ELF-1 (cell line): ENCODE measurements at places on chromosomes 7 and 10.

DNA sequence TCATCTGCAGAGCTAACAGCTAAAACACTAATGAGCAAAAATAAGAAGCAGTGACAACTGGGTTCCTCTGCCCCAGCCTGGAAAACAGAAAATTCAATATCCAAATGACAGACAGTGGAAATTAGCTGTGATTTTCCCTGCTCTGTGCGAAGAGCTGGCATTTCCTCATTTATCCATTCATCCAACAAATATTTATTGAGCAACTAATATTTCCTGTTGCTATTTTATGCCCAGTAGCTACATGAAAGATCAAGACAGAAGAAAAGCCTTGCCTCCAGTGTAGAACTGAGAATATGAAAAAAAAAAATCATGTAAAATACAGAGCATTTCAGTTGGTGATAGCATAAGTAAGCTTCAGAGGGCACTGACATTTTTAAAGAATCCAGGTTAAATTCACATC lies 140.9 kb downstream of the ABCA13 start:
- no peak for DNase-seq

- DNase-seq = no peak
Observed at GRCh38 chr10:59075576-59075975, 100.9 kb upstream of the PHYHIPL start.

GRCh38 chr7:85508642-85509410 lies 322.0 kb upstream of the SEMA3D start:
- DNase-seq = no peak

DNA sequence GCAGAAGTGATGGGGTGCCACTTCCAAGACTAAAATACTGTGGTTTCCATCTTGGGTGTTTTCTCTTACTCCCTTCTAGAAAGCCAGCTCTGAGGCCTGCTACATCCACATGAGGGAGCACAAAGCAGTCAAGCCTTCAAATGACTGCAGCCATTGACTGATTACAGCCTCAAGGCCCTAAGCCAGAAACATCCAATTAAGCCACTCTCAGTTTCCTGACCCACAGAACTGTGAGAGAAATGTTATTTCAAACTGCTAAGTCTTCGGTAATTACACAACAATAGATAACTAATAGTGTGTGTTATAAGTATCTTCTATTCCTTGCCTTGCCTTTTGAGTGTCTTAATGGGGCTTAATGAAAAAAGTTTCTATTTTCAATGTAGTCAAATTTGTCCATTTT lies 24.8 kb downstream of the BRAF start:
- peak; percentile 64 for DNase-seq

DNA sequence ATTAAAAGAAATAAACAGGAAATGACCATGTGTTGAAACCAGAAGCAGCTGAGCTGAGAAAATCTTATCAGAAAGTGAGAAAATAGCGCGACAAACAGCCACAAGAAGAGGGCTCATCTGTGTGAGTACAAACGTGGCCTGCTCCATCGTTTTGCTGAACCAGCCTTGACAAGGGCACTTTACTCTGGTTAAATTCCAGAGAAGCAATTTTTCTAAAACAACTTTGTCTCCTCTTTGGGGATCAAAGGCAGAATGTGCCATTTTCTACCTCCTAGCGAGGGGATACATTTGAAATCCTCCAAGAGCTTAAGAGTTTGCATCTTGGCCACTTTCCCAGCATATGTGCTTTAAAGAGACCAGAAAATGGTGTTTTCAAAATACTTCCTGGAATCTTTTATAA lies 51.3 kb upstream of the VIPR2 start:
- no peak for DNase-seq

DNA sequence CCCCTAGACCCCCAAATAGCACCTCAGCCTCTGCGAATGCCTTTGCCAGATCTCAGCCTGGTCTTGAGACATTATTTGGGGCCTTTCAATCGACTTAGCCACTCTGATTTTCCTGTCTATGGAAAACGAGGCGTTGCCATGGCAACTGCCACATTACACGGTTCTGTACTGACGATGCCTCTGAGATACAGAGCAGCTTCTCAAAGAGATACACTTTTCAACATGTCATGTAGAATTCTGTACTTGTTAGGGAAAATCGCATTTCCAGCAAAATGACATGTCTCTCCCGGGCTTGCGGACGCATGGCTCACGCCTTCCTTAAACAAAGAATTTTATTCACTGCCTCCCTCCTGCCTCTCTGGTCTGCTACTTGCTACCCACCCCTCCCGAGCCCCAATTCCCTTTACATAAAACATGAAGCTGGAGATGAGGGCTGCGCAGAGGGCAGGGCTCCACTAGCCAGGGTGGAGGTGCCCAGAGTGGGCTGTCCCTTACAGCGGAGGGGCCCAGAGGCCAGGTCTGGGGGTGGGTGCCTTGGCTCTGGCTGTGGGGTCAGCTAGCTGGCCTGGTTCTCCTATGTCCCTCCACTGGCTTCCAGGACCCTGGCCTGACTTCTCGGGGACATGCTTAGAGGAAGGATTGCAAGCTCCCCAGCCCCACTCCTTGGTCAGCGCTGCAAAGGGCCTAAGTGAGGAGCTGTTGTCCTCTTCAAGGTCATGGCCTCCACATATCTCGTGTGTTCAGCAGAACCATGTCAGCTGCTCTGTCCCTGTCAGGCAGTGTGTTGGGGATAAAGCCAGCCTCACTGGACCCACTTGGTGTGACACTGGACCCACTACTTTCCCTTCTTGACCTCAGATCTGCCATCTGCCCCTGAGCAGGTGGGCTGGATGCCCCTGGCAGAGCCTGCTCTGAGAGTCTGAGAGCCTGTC lies 342.5 kb downstream of the RPS24 start:
- no peak for DNase-seq

- DNase-seq = no peak
Observed at GRCh38 chr7:94401428-94401814, 6.7 kb downstream of the COL1A2 start.

GRCh38 chr7:69166979-69167516 lies 431.2 kb upstream of the AUTS2 start:
- DNase-seq = no peak

DNA sequence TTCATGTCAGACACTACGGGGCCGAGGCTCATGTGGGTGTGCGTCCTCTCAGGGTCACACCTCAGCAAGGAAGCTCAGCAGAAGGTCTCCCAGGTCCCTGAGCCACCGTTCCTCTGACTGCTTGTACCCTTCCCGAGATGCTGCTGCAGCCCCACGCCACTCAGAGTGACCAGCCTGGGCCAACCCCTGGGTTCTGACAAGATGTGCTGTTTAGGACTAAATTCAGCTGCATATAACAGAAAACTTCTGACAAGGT lies 512.5 kb downstream of the DNAJB6 start:
- DNase-seq = no peak

- no peak for DNase-seq
Observed at GRCh38 chr7:133300088-133300487, 47.2 kb downstream of the EXOC4 start.

GRCh38 chr7:55575098-55575497 lies 2.8 kb upstream of the VOPP1 start:
- DNase-seq = no peak

GRCh38 chr10:31679936-31680335 lies 248.7 kb downstream of the ARHGAP12 start:
- no peak for DNase-seq

GRCh38 chr7:149104749-149105148 lies 14.2 kb upstream of the ZNF786 start:
- no peak for DNase-seq

DNA sequence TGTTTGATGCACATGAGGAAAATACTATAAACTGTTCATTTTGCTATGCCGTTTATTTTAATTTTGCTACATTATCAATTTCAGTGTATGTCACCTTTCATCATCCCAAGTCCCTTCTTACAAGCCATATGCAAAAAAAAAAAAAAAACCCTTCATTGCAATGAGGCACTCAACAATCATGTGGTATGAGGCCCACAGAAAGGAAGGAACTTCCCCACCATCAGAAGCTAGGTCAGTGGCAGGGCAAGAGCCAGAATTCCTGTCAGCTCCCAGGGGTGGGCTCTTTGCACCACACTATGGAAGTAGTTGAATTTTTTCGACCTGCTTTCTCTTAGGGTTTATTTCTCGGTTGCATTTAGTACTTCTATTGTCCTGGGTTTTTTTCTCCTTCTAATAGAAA lies 75.4 kb downstream of the NOC3L start:
- DNase-seq = no peak

DNA sequence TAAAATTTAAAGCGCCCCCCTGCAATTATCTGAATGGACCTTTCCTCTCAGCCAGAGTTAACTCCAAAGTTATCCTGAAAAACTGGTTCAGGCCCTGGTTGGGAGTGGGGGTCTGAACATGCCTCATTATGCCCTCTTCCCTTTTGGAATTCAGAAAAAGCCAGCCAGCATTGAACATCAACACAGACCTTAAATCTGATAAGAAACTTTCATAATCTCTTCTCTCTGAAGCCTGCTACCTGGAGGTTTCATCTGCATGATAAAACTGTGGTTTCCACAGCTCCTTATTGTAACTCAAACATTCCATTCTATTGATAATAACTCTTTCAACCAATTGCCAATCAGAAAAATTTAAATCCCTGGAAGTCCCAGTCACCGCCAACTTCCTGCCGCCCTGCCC lies 133.3 kb downstream of the ARL4A start:
- peak; percentile 16 for DNase-seq

DNA sequence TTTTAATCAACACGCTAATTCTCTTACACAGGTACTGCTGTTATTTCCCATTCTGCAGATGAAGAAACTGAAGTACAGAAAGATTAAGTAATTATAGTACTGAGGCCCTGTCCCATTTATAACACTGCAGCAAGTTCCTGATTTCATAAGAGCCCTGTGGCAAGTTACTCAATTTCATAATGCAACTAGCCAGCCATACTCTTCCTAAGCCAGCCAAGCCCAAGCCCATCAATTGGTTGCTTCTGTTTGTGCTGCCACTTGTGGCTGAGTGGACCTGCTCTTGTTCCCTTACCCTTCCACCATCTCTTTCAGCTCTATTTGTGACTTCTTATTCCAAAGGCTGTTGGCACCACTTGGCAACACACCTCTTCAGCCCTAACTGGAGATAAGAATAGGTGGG lies 19.7 kb upstream of the PRPF18 start:
- DNase-seq = no peak

- no peak for DNase-seq
Observed at GRCh38 chr7:79984210-79984609, 150.4 kb upstream of the GNAI1 start.

- DNase-seq = no peak
Observed at GRCh38 chr10:132494866-132495630, 42.5 kb upstream of the INPP5A start.

DNA sequence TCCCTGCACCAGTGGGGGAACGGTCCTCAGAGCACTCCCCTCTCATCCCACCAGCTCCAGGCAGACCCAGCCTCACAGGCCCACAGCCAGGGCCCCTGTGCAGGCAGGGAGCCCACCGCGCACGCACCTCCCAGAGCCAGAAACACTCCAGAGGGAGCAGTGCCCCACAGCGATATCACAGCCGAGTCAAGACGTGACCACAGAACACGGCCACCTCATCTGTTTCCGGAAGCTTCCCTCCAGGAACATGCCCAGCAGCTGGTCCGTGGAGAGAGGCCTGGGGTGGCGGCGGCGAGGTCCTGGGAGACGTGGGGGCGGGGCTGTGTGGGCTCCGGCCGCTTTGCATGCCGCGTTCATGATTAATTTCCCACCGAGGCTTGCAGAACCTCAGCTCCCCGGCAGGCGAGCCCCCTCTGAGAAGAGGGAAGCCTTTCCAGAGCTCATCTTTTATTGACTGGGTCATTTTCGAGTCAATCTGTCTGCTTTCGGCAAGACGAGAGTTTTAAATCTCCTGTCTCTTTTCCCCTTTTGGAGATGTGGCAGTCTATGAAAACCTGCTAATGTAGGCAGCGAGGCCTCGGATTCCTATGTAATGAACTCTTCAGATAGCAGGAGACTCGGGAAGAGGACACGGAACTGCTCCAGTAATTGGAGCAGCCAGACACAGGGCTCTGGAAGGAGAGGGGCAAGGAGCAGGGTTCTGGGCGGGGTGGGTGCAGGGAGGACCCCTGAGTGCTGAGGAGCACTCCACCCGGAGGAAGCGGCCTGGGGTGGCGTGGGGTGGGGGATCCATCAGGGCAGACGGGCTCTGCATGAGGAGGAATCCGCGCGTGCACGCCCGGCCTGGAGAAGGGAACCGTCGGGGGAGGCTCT lies 242.8 kb downstream of the ELFN1 start:
- peak; percentile 69 for DNase-seq

- DNase-seq = peak; percentile 32
Observed at GRCh38 chr7:100053215-100053614, 3.6 kb downstream of the ZSCAN21 start.

DNA sequence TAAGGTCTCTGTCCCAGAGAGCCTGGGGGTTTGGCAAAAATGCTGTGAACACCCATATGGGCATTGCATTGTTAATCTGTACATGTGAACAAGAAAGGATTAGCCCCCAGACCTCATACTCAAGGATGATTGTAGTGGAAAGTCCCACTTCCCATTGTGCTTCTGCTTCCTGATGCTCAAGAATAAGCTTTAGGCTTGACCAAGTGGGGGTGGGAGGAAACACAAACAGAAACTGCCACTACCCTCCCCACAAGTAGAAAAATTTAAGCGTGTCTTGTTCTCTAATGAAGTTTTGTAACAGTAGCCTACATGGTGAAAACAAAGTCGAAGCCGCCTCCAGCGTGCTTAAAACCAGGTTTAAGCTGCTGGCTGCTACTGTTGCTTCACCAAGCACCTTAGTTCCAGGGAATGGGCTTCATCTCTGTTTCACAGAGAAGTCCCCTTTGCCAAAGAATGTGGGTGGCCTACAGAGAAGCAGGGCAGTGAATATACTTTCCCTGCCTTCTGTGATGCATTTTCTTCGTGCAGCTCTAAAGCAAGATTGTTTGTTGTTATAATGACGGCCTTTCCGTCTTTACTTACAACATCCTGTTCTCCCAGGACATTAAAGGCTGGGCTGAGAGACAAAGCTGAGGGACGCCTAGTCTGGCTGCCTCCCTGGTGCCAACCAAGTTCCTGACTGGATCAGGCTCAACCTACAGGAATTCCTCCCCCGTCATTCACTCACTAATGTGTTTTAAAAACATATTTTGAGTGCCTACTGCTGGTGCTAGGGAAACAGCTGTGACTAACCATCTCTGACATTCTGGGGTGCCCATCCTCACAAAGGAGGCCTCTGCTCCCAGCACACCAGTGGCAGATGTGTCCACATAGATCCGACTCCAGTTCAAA lies 32.1 kb upstream of the CCSER2 start:
- DNase-seq = no peak

DNA sequence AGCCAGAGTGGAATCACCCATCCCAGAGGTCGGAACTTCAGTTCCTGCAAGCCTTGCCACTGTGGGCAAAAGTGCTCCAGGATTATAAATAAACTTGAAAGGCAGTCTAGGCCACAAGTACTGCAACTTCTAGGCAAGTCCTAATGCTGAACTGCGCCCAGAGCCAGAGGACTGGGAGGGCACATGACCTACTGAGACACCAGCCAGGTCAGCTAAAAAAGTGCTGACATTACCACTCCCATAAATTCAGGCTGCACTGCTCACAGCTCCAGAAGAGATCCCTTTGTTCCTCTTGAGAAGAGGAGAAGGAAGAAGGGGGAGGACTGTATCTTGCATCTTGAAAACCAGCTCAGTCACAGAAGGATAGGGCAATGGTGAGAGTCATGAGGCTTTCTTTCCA lies 1084.1 kb upstream of the PHF14 start:
- no peak for DNase-seq
